NCI-H510A treated with DMSO at 0.1 percent for 48 hours (cell line): ENCODE measurements at places on chromosomes 1 and 21.

- DNase-seq, result no peak
Measured at GRCh38 chr1:196558411-196558810, 49.8 kb downstream of the KCNT2 start.

GRCh38 chr1:9990944-9991343, 6.1 kb upstream of the RBP7 start:
- DNase-seq, result no peak

DNA sequence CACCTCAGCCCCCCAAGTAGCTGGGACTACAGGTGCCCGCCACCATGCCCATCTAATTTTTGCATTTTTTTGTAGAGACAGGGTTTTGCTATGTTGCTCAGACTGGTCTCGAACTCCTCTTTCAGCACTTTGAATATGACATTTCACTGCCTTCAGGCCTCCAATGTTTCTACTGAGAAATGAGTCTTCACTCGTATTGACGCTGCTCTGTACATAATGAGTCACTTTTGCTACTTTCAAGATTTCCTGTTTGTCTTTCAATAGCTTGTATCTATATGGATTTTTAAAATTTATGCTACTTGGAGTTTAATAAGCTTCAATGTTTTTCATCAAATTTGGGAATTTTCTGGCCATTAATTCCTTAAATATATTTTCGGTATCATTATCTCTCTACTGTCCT, 64.7 kb downstream of the GORAB start:
- DNase-seq, result no peak

GRCh38 chr1:20785907-20786252, 1.2 kb downstream of the HP1BP3 start:
- peak; percentile 78 for DNase-seq

GRCh38 chr1:16386454-16387113, 19.5 kb downstream of the SZRD1 start:
- DNase-seq, result no peak

DNA sequence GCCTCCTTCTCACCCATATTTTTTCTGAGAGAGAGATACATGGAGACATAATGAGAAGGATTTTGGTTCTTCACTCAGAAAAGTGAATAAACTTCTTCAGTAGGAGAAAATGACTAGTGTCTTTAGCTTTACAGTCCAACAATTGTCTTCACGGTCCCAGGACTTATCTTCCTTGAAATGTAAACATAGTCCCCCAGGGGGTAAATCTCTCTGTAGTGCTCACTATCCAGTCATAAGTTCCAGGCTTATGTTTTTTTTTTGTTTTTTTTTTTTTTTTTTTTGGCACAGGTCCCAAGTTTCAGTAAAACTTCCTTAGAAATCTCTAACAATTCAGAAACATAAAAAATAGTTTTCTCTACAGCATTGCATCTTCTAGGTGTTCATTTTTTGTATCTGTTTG, 890.2 kb upstream of the B3GALT2 start:
- no peak for DNase-seq
